ENCODE measurements at places on chromosomes 13 and 19.

DNA sequence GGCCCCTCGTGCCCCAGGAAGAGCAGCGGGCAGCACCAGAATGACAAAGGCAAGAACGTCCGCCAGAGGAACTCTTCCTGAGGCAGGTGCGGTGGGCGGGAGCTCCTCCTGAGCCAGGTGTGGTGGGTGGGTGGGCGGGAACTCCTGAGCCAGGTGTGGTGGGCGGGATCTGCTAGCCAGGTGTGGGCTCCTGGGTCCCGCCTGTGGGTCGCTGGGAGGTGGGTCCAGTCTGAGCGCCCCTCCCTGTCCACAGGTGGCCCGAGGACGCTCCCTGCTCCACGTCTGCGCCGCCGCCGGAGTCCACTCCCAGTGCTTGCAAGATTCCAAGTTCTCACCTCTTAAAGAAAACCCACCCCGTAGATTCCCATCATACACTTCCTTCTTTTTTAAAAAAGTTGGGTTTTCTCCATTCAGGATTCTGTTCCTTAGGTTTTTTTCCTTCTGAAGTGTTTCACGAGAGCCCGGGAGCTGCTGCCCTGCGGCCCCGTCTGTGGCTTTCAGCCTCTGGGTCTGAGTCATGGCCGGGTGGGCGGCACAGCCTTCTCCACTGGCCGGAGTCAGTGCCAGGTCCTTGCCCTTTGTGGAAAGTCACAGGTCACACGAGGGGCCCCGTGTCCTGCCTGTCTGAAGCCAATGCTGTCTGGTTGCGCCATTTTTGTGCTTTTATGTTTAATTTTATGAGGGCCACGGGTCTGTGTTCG lies 7.0 kb upstream of the HCN2 start:
- no peaks in the 10 kb centered on the region for H3K4me1 ChIP-seq
- no peak for DNase-seq
- H3K27me3 ChIP-seq: no peaks in the 10 kb centered on the region
- H3K27ac ChIP-seq: no peak overlapping the region
- H3K4me3 ChIP-seq: no peak overlapping the region

DNA sequence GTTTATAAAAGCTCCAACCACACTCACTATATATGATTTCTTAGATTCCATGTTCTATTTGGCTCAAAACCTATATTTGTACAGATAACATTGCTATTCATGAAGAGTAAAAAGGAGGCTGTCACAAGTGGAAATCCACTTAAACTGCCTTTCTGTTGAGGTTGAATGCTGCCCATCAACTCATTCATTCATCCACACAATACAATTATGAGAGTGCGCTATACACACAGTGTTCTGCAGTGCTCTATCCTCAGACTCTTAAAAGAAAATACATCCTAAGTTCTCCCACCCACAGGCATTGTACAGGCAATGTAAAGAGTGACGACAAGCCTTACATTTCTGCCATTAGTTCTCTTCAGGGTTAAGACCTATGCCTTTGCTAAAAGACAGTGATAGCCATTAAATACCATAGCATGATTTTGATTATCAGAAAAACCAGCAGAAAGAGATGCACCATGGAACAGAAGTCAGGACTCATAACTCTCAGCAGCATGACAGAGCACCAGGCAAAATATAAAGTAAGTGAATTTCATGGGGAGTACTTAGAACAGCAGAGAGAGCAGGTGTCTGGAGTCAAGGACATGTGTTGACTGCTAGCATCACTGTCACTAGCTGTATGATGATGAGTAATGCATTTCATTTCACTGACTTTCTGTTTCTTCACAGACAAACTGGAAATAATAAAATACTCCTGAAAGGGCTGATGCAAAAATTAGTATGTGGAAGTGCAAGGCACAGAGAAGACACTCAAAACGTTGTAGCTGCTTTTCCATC lies 218.0 kb downstream of the RBM26 start:
- H3K27ac ChIP-seq: no peak overlapping the region
- H3K36me3 ChIP-seq: no peaks in the 10 kb centered on the region
- peaks cover 3% of the 10 kb centered on the region for H3K4me1 ChIP-seq
- DNase-seq: no peak
- no peak overlapping the region for H3K4me3 ChIP-seq

DNA sequence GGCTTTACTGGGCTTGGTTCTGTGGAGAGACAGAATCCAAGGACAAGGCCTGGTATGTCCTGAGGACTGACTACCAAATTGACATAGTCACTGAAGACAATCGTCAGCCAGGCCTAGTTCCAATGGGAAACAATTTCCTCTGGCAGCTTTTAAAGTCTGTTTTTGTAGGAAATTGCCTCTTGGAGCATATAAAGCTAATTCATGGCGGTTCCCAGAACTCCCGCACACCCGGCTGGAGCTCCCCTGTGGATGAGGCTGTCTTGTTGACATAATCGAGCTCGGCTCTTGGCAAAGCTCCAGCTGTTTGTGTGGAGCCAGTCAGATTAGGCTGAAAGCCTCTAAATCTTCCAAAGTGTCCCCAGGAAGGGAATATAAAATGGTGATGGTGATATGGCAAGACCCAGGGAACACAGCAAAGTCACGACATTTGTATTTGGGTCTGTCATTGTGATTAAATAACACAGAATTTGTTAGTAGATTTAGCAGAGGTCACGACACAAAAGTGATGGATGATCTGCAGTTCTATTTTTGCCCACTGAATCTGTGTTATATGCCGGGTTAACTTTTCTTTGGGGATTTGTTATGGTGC lies 395.0 kb downstream of the PCDH9 start:
- no peak for DNase-seq
- H3K36me3 ChIP-seq: no peaks in the 10 kb centered on the region
- no peaks in the 10 kb centered on the region for H3K4me1 ChIP-seq
- H3K27me3 ChIP-seq: no peaks in the 10 kb centered on the region
- H3K27ac ChIP-seq: no peak overlapping the region
- no peak overlapping the region for H3K4me3 ChIP-seq

GRCh38 chr19:18832306-18833140 lies 764 bp downstream of the UPF1 start:
- H3K36me3 ChIP-seq: peaks cover 14% of the 10 kb centered on the region
- DNase-seq: peak; percentile 14
- H3K27ac ChIP-seq: peak overlapping the region; percentile 29

DNA sequence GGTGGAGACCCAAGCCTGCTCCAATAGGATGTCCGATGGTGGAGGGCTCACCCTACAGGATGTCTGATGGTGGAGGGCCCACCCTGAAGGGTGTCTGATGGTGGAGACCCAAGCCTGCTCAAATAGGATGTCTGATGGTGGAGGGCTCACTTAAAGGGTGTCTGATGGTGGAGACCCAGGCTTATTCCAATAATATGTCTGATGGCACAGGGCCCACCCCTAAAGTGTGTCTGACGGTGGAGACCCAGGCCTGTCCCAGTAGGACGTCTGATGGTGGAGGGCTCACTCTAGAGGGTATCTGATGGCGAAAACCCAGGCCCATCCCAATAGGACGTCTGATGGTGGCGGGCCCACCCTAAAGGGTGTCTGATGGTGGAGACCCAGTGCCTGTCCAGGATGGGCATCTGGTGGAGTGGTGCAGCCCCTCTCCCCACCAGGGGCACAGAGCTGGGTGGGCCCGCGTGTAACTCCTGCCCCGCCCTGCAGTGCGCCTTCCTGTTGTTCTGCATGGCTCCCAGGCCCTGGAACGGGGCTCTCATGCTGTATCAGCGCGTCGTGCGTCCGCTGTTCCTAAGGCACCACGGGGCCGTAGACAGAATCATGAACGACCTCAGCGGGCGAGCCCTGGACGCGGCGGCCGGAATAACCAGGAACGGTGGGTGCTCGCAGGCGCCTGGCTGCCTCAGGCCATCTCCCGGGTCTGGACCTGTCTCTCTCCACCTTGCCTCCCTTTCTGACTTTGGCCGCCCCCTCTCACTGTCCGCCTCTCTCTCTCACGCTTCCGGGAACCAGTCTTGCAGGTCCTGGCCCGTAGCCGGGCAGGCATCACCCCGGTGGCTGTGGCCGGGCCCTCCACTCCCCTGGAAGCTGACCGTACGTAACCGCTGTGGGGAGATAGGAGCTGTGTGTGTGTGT lies 5.1 kb downstream of the REEP6 start:
- H3K36me3 ChIP-seq: no peaks in the 10 kb centered on the region
- H3K27me3 ChIP-seq: peaks cover 5% of the 10 kb centered on the region
- H3K4me3 ChIP-seq: no peak overlapping the region
- H3K27ac ChIP-seq: no peak overlapping the region
- peaks cover 18% of the 10 kb centered on the region for H3K4me1 ChIP-seq

GRCh38 chr19:45403781-45404556 lies 900 bp downstream of the PPP1R13L start:
- H3K36me3 ChIP-seq: peaks cover 16% of the 10 kb centered on the region
- peak; percentile 71 for DNase-seq
- peak overlapping the region; percentile 89 for H3K4me3 ChIP-seq
- H3K27me3 ChIP-seq: no peaks in the 10 kb centered on the region

DNA sequence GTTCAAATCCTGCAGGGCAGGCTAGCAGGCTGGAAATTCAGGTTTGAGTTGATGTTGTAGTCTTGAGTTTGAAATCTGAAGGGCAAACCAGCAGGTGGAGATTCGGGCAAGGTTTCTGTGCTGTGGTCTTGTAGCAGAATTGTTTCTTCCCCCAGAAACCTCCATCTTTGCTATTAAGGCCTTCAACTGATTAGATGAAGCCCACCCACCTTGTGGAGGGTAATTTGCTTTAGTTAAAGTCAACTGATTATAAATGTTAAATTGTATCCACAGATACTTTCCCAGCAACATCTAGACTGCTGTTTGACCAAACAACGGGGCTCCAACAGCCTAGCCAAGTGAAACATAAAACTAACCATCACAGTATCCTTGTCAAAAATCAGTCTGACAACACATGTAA lies 9.4 kb downstream of the IPO5 start:
- no peaks in the 10 kb centered on the region for H3K27me3 ChIP-seq
- DNase-seq: no peak
- H3K4me3 ChIP-seq: no peak overlapping the region
- H3K36me3 ChIP-seq: no peaks in the 10 kb centered on the region
- H3K4me1 ChIP-seq: no peaks in the 10 kb centered on the region

GRCh38 chr19:57302020-57302465 lies 18.2 kb upstream of the ZNF543 start:
- no peak overlapping the region for H3K4me3 ChIP-seq
- peak; percentile 76 for DNase-seq
- H3K4me1 ChIP-seq: peaks cover 18% of the 10 kb centered on the region
- peaks cover 8% of the 10 kb centered on the region for H3K36me3 ChIP-seq
- H3K27ac ChIP-seq: peak overlapping the region; percentile 24
- no peaks in the 10 kb centered on the region for H3K27me3 ChIP-seq

GRCh38 chr13:110894086-110894485 lies 20.8 kb downstream of the ANKRD10 start:
- H3K4me3 ChIP-seq: no peak overlapping the region
- DNase-seq: no peak
- H3K27me3 ChIP-seq: no peaks in the 10 kb centered on the region
- no peak overlapping the region for H3K27ac ChIP-seq
- H3K36me3 ChIP-seq: peaks cover 8% of the 10 kb centered on the region
- no peaks in the 10 kb centered on the region for H3K4me1 ChIP-seq

- no peak overlapping the region for H3K27ac ChIP-seq
- H3K36me3 ChIP-seq: no peaks in the 10 kb centered on the region
- no peak for DNase-seq
- no peaks in the 10 kb centered on the region for H3K27me3 ChIP-seq
Measured at GRCh38 chr19:35351411-35352176, 3.9 kb downstream of the FFAR1 start.

DNA sequence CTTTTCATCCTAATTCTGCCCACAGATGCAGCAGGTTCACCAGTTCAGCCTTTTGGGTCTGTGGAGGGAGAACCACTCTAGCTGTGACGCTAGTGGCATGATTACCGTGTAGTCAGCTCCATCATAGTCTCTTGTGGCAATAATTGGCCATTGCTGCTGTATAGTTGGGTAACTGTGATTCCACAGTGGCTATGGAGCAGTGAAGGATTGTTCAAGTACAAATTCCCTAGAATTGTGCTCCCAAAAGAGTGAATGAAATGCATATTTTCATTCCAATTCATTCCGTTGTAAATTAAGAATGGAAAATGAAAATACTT lies 856 bp downstream of the TEX26 start:
- no peaks in the 10 kb centered on the region for H3K36me3 ChIP-seq
- no peak overlapping the region for H3K4me3 ChIP-seq
- H3K27me3 ChIP-seq: no peaks in the 10 kb centered on the region

DNA sequence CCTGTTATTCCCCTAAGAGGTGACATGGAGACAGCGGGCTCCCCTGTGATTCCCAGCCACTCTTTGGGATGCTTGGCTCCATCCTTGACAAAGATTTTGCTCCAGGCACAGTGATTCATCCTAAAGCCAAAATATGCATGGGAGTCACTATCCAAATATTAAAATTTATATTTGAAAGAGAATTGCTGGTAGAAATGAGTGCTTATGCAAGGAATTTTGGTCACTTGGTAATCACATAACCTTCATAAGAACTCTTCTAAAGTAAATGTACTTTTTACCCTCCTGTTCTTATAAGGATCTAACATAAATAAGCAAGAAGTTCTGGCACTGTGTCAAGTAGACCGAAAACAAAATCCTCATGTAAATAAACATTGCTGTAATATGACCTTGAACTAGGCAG lies 385.8 kb downstream of the ITGBL1 start:
- no peak for DNase-seq
- no peaks in the 10 kb centered on the region for H3K27me3 ChIP-seq
- H3K4me3 ChIP-seq: no peak overlapping the region
- H3K27ac ChIP-seq: no peak overlapping the region

GRCh38 chr13:88022431-88023208 lies 351.4 kb downstream of the SLITRK5 start:
- H3K4me1 ChIP-seq: no peaks in the 10 kb centered on the region
- no peaks in the 10 kb centered on the region for H3K27me3 ChIP-seq
- no peaks in the 10 kb centered on the region for H3K36me3 ChIP-seq
- DNase-seq: no peak
- no peak overlapping the region for H3K4me3 ChIP-seq
- no peak overlapping the region for H3K27ac ChIP-seq

GRCh38 chr13:34698945-34699344 lies 243.1 kb upstream of the NBEA start:
- H3K4me3 ChIP-seq: no peak overlapping the region
- H3K36me3 ChIP-seq: no peaks in the 10 kb centered on the region
- no peaks in the 10 kb centered on the region for H3K4me1 ChIP-seq
- H3K27ac ChIP-seq: no peak overlapping the region
- DNase-seq: no peak
- H3K27me3 ChIP-seq: no peaks in the 10 kb centered on the region
